Activated naive CD4-positive, alpha-beta T cell treated with anti-CD3 and anti-CD28 coated beads for 36 hours (primary cell): ENCODE measurements at places on chromosomes 12 and 14.

GRCh38 chr12:12562016-12562483 lies 613 bp downstream of the DUSP16 start:
- peak; percentile 14 for DNase-seq

- no peak for DNase-seq
Observed at GRCh38 chr14:92439537-92440344, 73.8 kb upstream of the RIN3 start.

DNA sequence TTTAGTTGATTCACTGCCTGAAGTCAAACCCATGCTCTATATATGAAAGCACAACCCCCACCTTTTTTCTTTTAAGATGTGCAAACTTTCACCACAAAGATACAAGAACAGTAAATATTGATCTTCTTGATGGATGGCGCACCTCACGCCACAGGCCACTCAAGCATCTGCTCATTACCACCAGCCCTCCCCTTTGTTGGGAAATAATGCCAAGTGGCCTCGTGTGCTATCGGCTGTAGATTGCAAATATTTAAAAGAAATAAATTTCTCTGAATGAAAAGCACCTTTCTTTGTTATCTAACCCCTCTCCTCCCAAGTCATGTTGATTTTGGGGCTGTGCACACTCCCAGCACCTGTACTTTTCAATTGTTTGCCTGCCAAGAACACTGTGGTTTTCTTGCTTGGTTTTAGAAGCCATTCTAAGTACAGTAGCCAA lies 122.7 kb downstream of the C12orf42 start:
- no peak for DNase-seq

DNA sequence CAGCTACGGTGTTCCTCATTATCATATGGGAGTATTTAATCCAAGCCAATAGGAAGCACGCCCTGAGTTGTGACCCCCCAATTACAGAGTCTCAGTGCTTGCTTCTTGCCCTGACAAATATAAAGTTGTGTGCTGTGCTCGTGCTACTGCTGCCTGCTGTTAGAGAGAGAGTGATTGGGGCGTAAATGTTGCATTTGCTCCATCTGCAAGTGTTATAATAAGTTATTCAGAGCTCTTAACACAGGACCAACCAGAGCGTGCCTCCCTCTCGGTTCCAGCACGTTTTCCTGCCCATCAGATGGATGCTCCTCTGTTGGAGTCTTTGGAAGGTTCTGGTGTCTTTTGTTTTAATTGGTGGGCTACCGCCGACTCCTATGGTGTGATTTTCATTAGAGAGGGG lies 81.4 kb downstream of the TESC start:
- no peak for DNase-seq

DNA sequence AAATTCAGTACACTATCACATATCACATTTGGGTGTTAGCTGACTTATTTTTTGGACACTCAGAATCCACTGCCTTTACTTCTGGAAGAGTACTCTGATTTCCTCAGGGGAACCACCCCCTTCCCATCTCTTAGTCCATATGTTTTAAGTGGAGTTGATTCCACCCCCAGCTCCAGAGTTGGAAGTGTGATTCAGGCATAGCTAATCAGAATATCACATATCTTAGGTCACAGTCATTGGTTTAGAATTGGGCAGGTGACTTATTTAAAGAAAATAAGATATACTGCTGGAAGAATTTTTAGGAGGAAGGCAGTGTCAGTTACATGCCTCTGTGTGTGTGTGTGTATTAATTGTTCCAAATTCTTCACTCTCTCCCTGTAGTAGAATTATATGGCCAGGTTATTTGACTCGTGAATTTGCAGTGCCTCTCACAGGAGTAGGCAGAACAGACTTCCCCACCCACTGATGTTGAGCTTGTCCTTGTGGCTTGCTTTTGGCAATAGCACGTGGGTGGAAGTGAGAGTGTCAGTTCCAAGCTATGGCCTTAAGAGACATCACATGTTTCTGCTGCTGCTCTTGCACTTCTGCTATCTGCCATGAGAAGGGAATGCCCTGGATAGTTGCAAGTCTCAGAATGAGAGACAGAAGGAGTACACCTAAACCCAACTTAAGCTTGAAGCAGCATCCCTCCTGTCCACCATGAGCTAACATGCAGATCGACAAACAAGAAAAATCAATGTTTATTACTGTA lies 6.4 kb upstream of the GAS2L3 start:
- no peak for DNase-seq

GRCh38 chr12:64678835-64679234 lies 68.5 kb downstream of the RASSF3 start:
- peak; percentile 45 for DNase-seq

GRCh38 chr12:77045183-77045582 lies 20.2 kb downstream of the E2F7 start:
- no peak for DNase-seq
